ENCODE measurements at places on chromosomes 11 and 22.
A peak's percentile ranks its signal among the peaks of the same experiment; 100 is the strongest.

DNA sequence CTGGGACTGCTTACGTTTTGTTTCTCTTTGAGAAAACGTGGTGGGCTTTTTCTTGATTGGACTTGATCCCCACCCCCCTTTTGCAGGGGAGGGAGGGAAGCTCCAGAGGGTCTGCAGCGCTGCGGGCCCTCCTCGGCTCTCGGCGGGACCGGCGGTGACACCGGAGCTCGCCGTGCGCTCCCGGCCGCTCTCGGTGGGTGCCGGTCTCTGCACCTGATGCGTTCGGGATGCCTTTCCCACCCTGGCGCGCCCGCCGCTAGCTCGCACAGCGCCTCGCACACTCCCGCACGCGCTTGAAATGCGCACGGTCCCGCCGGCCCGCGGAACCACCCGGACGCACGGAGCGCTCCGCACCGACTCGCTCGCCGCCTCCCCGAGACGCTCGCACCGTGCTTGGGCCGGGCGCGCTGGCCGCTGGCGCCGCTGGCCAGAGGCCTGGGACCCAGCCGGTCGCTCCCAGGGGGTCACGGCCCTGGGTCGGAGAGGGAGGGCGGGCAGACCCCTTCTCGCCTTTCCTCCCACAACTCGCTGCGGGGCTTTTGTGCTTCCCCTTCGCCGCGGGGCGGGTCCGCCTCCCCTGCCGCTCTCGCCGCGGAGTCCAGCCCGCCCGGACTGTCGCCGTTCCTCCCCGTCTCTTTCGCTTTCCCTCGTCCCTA is 1.0 kb downstream of the ZBTB16 start:
- no peak for DNase-seq

DNA sequence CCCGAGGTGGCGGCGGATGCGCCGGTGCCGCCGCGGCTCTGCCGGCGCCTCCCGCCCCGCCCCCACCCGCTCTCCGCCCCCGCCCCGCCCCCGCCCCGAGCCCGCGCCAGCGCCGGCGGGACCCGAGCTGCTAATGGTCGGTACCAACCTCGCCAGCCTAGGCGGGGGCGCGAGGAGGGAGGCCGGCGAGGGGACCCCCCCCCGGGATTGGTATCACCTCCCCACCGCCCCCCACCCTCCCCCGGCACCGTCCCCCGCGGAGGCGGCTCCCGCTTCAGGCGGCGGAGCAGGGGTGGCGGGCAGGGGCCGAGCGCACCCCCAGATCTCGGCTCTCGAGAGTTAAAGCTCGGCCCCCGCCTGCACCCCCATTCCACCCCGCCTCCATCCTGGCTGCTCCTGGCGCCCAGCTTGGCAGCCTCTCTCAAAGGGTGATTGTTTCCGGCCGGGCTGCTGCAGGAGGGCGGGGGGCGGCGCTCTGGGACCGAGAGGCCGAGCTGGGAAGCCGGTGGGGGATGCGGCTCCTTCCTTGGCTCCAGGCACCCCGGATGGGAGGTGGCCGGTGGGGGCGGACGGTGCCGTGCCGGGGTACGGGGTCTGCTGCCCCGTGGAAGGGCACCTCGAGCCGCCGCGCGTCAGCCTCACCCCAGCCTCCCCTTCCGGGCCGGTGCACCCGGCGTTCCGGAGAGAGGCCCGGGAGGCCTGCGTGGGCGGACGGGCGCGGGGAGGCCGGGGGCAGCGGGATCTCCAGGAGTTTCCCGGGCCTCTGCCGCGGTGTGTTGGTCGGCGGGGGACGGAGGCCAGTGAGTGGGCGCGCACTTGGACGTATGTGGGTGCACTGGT is at the start of gene B3GAT1:
Gene B3GAT1, minus strand, starts transcription at position 40 of the 840 bp plus-strand sequence. CDS start 24,583 bp downstream, outside the sequence.
- DNase-seq, result no peak

- no peak for DNase-seq
Measured at GRCh38 chr11:71248251-71248570, 4.2 kb downstream of the SHANK2 start.

DNA sequence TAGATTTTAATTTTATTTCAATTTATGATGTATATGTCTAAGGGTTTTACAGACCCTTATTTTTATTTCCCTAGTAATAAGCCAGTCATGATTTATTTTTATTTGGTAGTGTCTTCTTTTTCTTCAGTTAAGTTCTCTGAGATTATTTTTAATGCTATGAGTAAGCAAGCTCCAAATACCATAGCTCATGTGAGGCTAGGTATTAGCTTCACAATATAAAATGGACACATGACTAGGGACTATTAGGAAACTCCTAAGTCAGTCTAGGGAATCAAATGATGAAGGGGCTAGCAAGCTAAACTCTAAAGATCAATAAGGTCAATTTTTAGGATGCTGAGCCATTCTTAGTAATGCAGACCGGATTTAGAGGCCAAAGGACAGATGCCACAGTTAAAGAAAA is 45.9 kb downstream of the CKAP5 start:
- no peak for DNase-seq

- no peak for DNase-seq
Measured at GRCh38 chr11:33997584-33998251, 53.8 kb upstream of the CAPRIN1 start.

- peak; percentile 13 for DNase-seq
Measured at GRCh38 chr11:46237248-46238077, 40.0 kb upstream of the CREB3L1 start.

DNA sequence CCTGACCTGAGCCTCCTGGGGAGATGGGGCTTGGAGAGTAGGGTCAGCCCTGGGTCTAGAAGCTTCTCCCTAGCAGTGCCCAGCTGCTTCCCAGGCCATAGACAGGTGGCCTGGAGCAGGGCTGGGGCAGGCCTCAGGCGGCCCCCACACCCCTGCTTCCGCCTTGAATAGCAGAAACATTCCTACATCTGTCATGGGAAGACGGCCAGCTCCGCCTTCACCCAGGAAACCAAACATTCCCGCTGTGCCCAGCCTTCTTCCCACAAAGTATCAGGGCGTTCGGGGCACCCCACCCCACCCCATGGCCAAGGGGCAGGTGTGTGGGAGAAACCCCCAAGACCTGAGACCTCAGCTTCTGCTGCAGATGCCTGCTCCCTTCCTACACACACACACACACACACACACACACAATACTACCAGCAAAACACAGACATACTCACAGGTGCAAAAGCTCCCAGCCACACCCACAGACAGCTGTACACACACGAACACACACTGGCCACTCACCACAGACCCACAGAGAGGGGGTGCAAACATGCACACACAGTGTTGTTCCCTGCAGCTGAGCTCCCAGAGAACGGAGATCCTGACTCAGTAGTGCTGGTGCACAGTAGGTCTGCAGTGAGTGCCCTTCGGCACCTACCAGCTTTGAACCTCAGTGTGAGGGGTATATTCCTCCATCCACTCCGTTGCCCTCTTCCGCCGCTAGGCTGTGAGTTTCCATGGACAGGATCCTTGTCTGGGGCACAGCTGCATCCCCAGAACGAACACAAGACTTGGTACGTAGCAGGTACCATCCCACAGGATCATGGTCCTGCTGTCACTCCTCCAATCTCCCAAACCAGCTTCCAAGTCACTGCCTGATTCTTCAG is 37.4 kb downstream of the PDGFB start:
- no peak for DNase-seq

DNA sequence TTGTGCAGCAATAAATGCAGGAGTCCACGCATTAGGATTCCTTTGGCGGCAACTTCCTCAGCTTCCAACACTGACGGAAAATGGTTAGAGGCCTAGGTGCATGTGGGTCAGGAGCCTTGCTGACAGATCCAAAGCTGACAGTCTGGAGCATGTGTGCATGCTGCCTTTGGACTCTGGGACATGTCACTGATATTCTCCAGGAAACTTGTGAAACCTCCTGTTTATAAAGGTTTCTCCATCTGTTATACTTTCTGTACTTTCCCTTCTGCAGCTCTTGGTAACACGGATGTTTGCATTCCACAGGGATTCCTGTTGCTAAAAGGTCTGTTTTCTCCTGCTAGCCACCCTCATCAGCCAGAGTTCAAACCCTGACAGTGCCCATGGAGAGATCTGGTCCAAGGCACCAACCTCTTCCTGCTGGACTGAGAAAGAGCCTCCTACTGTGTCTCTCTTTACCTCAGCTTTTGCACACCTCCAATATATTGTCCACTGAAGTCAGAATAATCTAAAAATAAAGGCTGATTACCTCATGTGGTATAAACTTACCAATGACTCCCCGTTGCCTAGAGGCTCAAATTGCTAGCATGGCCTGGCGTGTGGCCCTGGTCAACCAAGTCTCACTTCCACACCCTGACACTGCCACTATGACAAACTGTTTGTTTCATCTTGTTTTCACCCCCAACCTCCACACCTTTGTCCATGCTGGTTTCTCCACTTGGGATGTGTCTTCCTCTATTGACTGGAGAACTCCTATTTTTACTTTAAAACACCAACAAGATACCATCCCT is 31.1 kb upstream of the LYVE1 start:
- no peak for DNase-seq

GRCh38 chr11:70496591-70497535 is 98.5 kb downstream of the CTTN start:
- no peak for DNase-seq

- no peak for DNase-seq
Measured at GRCh38 chr11:7020183-7020917, at the start of the genes NLRP14 and ZNF214. NLRP14 (plus strand) TSS chr11:7020479; CDS start chr11:7038587, 18,108 bp downstream. ZNF214 (minus strand) TSS chr11:7020346; CDS start chr11:7002835, 17,511 bp downstream.

- DNase-seq, result no peak
Measured at GRCh38 chr11:2387266-2387987, 10.3 kb downstream of the CD81 start.

DNA sequence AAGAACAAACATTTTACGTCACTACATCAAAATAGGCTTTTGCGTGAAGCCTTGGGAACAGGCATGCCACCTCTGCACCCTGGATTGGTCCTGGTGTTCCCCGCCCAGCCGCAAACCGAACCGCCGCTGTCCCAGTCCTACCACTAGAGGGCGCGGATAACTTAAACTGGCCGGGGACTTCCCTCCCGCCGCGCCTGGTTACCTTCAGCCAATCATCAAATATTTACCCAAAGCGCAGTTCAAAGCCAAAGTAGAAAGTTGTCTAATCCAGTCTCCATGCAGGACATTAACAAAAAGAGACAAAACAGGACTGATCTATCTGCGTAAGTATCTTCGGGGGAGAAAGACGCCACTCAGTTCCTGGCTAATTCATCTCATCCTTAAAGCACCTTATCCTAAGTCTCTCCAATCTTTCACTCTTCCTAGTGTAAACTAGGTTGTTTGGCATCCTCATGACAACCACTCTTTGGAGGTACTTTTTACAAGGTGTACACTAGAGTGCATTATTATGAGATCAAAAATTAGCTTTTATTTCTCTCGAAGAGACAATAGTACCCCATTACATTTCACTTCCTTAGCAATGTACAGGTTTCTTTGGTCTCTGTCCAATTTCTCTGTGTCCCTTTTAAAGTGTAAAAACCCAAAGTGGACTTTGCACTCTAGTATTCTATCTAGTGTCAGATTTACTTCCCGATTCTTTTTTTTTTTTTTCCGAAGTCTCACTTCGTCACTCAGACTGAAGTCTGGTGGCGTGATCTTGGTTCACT is 3.9 kb upstream of the CRY2 start:
- DNase-seq, result peak; percentile 86

- DNase-seq, result no peak
Measured at GRCh38 chr11:789943-790342, at the start of gene CEND1. CEND1 (minus strand) TSS chr11:790090; CDS start chr11:788576, 1,514 bp downstream.

DNA sequence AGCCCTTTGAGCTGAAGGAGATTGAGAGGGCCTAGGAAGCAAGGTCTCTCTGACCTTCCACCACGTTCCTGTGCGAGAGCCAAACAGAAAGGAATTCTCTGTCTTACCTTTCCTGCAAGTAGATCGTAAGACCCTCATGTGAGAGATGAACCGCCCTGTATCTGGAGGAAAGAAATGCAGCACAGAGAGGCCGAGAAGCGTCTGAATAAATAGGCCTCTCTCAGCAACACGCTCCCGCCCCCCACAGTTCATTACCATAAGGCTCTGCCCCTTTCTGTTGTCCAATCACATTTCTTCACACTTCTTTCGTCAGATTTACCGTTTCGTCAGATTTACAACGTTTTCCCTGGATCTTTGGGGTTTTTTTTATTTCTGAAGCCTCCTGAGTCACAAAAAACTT is 90.3 kb downstream of the BLID start:
- no peak for DNase-seq

- DNase-seq, result no peak
Measured at GRCh38 chr11:76622493-76623094, 48.0 kb downstream of the LRRC32 start.

DNA sequence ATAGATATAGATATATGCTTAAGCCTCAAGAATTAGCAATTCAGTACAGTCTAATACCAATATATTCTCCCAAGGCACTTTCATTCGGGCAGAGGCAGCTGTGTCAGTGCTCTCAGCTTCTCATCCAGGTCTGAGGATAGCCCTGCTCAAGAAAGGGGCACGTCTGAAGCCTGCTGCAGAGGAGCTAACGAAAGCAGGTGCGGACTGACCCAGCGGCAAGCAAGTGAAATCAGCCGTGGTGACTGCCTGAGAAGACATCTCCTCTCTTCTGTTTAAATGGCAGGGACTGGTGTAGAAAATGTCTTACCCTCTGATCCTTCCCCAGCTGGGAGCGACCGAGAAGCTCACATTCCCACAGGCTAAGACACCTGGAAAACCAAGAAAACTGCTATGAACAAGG is 468.6 kb downstream of the BRD1 start:
- DNase-seq, result no peak

GRCh38 chr11:26018336-26018735 is 313.6 kb upstream of the ANO3 start:
- DNase-seq, result no peak

DNA sequence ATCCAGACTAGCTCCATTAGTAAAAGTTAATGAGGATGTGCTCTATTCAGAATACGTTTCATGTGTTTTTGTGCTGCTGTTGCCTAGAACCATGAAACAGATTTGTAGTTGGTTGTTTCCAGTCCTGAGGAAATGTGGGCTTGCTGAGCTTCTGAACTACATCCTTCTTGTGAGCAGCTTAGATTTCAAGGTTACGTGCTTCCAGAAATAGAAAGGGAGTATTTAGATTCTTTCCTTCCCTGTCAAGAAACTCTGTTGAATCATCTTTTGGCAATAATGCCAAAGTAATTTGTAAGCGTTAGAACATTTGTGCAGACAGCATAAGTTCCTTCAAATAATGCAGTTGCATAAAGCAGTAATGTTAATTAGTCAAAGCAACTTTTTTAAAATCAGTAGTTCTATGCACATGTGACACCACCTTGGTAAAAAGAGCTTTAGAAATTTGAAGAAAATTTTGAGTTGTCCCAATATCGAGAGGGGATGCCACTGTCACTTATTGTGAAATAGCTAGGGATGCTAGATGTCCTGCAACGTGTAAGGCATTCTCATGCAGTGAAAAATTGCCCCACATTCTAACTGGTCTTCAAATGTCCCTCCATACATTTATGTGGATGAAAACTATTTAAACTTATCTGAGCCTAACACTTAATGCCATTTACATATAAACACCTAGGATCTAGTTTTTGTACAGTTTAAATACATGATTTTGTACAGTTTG is 169.6 kb downstream of the ETS1 start:
- DNase-seq, result no peak

DNA sequence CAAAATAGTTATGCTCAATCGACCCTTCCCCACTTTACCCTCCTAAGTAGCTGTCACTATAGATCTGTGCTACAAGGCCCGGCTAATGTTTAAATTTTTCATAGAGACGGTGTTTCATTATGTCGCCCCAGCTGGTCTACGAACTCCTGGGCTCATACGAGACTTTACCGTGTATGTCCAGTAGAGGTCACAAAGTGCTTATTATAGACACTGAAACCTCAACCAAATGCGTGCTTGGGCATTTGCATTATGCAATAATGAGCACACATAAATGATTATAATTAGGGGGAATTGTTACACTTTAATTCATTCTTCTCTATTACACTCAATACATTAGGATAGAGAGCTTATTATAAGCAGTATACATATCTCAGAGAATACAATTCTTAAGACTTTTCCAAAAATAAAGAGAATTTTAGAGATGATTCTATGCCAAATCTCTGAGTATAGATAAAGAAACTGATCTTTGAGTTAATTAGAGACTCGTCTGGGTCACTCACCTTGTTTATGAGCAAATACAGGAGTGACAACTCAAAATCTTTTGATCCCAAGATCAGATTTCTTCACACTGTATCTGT is 12.5 kb upstream of the MRPL16 start:
- DNase-seq, result no peak
